ENCODE measurements at places on chromosomes 7 and 10.

DNA sequence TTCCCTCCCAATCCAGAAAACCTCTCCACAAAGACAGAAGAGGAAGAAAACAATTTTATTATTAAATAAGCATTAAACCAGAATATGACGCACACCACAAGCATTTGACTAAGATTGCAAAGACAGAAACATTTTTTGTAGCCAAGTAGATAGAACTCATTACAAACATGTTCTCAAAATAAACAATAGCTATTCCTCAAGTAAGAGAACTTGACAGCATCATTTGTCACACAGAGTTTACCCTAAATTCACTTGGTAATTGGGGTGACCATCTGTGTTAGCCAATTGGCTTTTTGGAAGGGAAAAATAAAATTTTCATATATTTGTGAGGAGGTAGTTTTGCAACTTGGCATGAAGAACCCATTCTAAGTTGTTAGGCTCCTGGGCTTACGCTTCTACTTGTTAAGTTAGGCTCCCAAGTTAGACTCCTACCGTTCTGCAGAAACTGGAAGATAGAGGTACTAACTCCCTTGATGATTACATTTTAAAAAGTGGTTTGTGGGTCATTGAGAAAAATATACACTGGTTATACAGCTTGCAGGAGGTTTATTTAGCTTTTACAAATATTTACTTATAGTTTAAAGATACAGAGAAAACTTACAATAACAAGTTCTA lies 618.6 kb upstream of the CNTNAP2 start:
- DNase-seq = no peak
- H3K27ac ChIP-seq = no peak overlapping the region
- no peak overlapping the region for H3K4me3 ChIP-seq
- no peaks in the 10 kb centered on the region for H3K36me3 ChIP-seq

DNA sequence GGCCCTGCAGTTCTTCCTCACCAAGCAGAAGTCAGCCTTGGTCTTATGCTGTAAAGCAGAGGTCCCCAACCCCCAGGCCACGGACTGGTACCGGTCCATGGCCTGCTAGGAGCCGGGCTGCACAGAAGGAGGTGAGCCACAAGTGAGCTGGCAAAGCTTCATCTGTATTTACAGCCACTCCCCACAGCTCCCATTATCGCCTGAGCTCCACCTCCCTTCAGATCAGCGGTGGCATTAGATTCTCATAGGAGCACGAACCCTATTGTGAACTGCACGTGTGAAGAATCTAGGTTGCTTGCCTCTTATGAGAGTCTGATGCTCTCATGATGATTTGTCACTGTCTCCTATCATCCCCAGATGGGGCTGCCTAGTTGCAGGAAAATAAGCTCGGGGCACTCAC lies 87.6 kb upstream of the NEBL start:
- H3K27me3 ChIP-seq = no peaks in the 10 kb centered on the region
- H3K27ac ChIP-seq = no peak overlapping the region
- no peak for DNase-seq
- no peaks in the 10 kb centered on the region for H3K36me3 ChIP-seq
- H3K4me3 ChIP-seq = no peak overlapping the region
- no peaks in the 10 kb centered on the region for H3K4me1 ChIP-seq

DNA sequence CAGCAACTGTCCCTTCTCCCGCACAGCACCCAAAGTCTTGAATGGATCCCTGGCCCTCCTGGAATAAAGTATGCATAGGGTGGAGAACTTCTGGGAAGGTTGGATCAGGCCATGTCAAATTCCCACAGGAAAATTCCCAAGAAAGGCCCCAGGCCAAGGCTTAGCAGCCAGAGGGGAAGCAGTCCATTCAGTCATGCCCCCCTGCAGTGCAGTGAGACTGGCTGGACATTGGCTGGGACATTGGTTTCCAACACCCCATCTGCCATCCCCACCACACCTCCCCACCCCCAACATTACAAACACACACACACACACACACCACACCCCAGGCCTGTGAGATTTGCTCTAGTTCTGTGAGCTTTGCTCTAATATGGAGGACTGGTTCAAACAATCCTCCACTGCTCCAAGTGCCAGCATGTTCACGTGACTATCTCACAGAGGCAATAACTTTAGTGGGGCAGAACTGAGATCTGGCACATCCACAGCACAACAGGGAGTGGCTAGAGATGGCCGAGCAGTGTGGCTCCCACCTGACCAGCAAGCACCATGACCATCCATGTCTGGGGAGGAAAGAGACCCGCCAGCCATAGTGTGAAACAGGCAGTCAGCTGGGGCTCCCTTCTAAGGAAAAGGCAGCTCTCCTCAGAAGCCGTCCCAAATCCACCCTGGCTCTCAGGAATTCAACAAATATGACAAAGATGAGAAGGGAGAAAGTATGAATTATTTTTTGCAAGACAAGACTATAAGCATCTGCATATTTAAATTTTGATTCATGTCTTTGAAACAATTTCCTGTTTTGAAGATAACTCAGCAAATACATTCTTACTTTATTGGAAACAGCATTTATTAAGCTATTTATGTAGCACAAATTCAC lies 6.7 kb upstream of the FAM170B start:
- no peaks in the 10 kb centered on the region for H3K36me3 ChIP-seq
- H3K4me3 ChIP-seq = 0 out of 2 replicates have a peak overlapping the region, but pooled peaks have one; percentile 11
- H3K27ac ChIP-seq = peak overlapping the region; percentile 100
- peaks cover 58% of the 10 kb centered on the region for H3K4me1 ChIP-seq
- H3K27me3 ChIP-seq = no peaks in the 10 kb centered on the region
- peak; percentile 51 for DNase-seq

DNA sequence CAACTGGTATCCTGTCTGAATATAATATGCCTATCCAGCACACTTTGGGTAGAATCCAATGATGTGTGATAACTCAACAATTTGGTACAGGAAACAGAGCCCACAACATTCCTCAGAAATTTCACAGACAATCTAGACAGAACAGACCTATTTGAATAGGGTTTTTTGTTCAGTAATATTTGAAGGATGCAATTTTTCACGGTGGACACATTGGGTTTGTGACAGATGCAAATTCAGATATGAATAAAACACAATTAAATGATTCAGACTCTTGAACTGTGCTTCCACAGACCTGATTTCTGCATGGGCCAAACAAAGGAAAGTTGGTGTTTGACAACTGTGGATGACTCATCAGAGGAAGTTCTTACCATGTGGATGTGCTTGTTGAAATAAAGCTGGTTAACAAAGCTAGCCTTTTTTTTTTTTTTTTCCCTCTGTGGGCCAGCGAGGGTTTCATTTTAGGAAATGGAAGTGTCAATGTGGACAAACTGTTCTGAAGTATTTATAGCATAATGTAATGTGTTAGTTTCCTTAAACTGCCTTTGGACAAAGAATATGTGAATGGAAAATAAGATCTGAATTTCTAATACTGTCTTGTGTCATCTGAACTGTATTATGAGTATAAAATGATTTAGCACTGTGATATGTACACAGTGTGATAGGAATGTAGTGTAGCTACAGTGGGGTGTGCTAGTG lies 43.2 kb upstream of the FAM133B start:
- no peaks in the 10 kb centered on the region for H3K36me3 ChIP-seq
- H3K4me1 ChIP-seq = peaks cover 42% of the 10 kb centered on the region
- H3K27ac ChIP-seq = peak overlapping the region; percentile 62
- DNase-seq = peak; percentile 96

- no peaks in the 10 kb centered on the region for H3K36me3 ChIP-seq
- H3K4me3 ChIP-seq = no peak overlapping the region
- H3K27me3 ChIP-seq = peaks cover 38% of the 10 kb centered on the region
- H3K27ac ChIP-seq = no peak overlapping the region
- no peak for DNase-seq
- H3K4me1 ChIP-seq = no peaks in the 10 kb centered on the region
Measured at GRCh38 chr10:97974526-97975525, 55.6 kb downstream of the CRTAC1 start.
